ENCODE measurements at places on chromosomes 1 and 21.
A peak's percentile ranks its signal among the peaks of the same experiment; 100 is the strongest.

- H3K36me3 ChIP-seq: no peaks in the 10 kb centered on the region
- DNase-seq: no peak
- no peaks in the 10 kb centered on the region for H3K4me1 ChIP-seq
- H3K27me3 ChIP-seq: no peaks in the 10 kb centered on the region
- no peak overlapping the region for H3K27ac ChIP-seq
Observed at GRCh38 chr1:93628681-93629080, 53.0 kb downstream of the BCAR3 start.

DNA sequence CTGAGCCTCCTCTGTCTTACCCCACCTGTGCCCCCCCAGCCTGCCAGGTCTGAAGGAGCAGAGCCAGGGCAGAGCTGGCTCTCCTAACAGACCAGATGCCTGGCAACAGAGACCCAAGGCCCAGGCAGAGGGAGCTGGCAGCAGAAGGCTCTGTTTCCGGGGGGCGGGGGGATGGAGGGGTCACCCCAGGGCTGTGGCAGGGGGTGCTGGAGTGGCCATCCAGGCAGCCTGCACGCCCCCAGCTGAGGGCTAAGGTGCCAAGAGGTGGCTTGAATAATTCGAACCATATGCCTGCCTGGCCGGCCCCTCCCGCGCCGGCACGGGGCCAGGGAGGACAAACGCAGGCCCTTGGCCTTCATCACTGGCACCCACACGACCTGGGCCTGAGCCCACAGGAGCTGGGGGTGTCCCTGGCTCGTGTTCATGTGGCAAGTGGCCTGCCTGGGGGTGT, 16.0 kb upstream of the PLEKHG5 start:
- no peak for DNase-seq
- no peaks in the 10 kb centered on the region for H3K36me3 ChIP-seq
- H3K4me1 ChIP-seq: no peaks in the 10 kb centered on the region
- H3K27me3 ChIP-seq: no peaks in the 10 kb centered on the region
- H3K27ac ChIP-seq: no peak overlapping the region

DNA sequence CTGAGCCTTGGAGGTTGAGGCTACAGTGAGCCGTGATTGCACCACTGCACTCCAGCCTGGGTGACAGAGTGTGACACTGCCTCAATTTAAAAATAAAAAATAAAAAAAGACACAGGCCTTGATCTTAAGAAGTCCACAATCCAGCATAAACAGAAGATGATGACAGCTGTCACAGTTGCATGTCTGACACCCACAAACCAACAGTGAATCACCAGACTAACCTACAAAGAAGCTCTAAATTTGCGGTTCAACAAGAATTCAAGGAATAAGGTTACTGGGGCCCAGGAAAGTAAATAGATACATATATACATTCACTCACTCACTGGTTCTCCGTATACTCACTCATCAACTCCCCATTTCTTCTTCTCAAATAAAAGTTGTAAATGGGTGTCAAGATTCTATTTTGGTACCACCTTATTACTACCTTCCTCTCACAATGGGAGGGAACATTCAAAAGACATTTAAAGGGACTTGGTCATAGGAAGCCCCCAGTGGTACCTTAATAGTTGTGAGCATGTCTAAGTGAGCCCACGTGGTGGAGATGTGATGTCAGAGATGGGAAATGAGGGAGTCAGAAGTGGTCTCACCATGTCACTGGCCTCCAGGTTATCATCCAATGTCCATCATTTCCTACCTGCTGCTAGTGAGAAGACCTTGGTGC, 66.9 kb upstream of the PRDX6 start:
- H3K4me1 ChIP-seq: peaks cover 1% of the 10 kb centered on the region
- no peak overlapping the region for H3K4me3 ChIP-seq
- H3K27me3 ChIP-seq: no peaks in the 10 kb centered on the region
- no peaks in the 10 kb centered on the region for H3K36me3 ChIP-seq
- DNase-seq: no peak

- no peaks in the 10 kb centered on the region for H3K36me3 ChIP-seq
- H3K27me3 ChIP-seq: no peaks in the 10 kb centered on the region
- H3K27ac ChIP-seq: no peak overlapping the region
- H3K4me1 ChIP-seq: no peaks in the 10 kb centered on the region
- H3K4me3 ChIP-seq: no peak overlapping the region
Observed at GRCh38 chr1:166730299-166730888, 108.9 kb upstream of the POGK start.

DNA sequence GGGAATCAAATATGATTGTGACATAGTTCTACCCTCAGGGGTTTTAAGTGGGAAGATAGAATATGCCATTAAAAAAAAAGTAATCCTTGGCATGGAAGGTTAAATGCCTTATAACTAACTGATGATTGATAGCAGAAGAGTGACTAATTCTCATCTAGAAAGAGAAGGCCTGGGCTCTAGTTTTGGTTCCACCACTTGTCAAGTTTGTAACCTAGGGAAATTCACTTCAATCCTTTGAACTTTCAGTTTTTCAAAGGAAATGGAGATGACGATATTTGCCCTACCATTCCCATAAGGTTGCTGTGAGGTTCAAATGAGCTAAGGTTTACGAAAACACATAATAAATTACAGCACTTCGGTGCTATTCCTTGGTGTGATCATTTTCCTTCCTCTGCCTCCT, 88.5 kb downstream of the GPR88 start:
- no peak overlapping the region for H3K27ac ChIP-seq
- peaks cover 4% of the 10 kb centered on the region for H3K4me1 ChIP-seq
- no peak for DNase-seq

DNA sequence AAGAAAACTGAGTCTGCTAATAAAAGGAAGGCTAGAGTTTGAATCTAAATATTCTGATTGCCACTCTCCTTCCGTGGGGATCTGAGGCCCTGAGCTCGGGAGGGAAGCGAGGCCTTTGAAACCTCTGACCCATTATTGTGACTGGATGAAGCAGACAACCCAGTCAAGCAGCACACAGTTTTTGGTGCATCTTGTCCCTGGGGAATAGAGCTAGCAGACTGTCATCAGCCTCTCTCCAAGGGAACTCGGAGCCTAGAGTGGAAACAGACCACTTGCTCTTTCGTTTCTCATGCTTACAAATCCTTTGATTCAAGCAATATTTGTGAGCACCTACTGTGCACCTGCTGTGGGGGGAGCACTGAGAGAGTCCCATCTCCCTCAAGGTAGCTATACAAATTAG, 133.2 kb upstream of the KLHDC7A start:
- DNase-seq: no peak
- H3K4me3 ChIP-seq: no peak overlapping the region
- no peaks in the 10 kb centered on the region for H3K36me3 ChIP-seq
- no peaks in the 10 kb centered on the region for H3K4me1 ChIP-seq
- no peaks in the 10 kb centered on the region for H3K27me3 ChIP-seq

GRCh38 chr1:200908191-200908868, 13.6 kb downstream of the INAVA start:
- H3K4me3 ChIP-seq: no peak overlapping the region
- peak; percentile 20 for DNase-seq
- H3K27ac ChIP-seq: no peak overlapping the region
- H3K27me3 ChIP-seq: no peaks in the 10 kb centered on the region
- no peaks in the 10 kb centered on the region for H3K36me3 ChIP-seq

DNA sequence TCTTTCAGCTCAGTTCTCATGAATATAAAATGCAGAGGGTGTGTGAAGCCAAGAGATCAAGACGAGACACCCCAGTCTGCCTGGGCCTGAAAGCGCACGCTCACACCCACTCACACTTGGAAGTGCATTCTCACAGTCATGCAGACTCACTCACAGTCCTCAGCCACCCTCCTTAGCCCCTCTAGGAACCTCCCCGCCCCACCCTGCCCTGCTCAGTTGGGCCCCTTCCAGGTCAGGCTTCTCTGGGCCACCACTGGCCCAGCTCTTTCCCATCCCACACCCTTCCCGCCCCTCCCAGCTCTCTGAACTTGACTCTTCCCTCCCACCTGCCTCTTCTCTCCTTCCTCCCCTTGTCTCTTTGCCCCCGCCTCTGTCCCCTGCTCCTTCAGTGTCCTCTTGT, 93.8 kb downstream of the EPHB2 start:
- H3K27me3 ChIP-seq: no peaks in the 10 kb centered on the region
- H3K4me1 ChIP-seq: no peaks in the 10 kb centered on the region
- no peak overlapping the region for H3K27ac ChIP-seq
- no peaks in the 10 kb centered on the region for H3K36me3 ChIP-seq
- no peak for DNase-seq
- H3K4me3 ChIP-seq: no peak overlapping the region

- H3K4me3 ChIP-seq: no peak overlapping the region
- H3K4me1 ChIP-seq: no peaks in the 10 kb centered on the region
- no peaks in the 10 kb centered on the region for H3K36me3 ChIP-seq
- DNase-seq: no peak
- H3K27ac ChIP-seq: no peak overlapping the region
- no peaks in the 10 kb centered on the region for H3K27me3 ChIP-seq
Observed at GRCh38 chr1:53122201-53122885, 20.1 kb downstream of the SLC1A7 start.

DNA sequence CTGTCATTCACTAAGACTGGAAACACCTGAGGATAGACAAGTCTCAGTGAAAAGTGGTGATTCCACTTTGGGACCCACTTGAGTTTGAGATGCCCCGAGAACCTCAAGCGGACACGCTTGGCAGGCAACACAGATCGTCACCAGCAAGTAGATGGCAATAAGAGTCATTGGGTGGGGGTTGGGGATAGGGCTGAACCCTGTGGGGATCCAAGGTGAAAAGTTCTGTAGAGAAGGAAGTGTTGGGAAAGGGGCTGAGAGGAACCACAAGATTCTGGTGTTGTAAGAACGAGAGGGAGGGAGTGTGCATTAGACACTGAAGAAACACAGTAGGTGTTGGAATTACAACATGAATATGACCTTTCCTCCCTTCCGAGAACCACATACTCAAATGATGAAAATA, 45.4 kb upstream of the TDRD10 start:
- peak; percentile 24 for DNase-seq
- peaks cover 2% of the 10 kb centered on the region for H3K4me1 ChIP-seq
- no peaks in the 10 kb centered on the region for H3K27me3 ChIP-seq
- H3K27ac ChIP-seq: no peak overlapping the region
- no peaks in the 10 kb centered on the region for H3K36me3 ChIP-seq
